ENCODE measurements at places on chromosomes 3 and 15.

DNA sequence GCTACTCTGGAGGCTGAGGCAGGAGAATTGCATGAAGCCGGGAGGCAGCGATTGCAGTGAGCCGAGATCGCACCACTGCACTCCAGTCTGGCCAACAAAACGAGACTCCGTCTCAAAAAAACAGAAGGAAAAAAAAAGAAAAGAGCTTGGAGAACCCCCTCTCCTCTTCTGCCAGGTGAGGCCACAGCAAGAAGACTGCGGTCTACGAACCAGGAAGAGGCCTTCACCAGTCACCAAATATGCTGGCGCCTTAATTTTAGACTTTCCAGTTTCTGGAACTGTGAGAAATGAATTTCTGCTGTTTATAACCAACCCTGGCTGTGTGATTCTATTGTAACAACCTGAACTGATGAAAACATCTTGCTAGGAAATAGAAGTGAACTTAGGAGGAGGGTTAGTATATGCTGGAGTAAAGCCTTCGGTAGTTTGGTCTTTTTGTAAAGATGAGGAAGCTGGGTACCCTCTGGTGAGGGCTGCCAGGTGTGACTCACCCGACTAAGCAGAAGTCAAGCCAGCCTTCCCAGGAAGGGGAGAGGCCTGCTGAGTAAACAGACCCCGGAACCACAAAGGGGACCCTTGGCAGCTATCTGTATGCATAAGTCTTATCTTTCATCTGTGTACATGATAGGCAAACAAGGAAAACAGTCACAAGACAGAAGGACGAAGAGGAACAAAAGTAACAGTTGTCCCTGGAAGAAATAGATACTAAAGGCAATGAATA, 78.7 kb downstream of the KLF13 start:
- DNase-seq: no peak

- no peak for DNase-seq
Measured at GRCh38 chr3:77328690-77329089, 288.8 kb downstream of the ROBO2 start.

DNA sequence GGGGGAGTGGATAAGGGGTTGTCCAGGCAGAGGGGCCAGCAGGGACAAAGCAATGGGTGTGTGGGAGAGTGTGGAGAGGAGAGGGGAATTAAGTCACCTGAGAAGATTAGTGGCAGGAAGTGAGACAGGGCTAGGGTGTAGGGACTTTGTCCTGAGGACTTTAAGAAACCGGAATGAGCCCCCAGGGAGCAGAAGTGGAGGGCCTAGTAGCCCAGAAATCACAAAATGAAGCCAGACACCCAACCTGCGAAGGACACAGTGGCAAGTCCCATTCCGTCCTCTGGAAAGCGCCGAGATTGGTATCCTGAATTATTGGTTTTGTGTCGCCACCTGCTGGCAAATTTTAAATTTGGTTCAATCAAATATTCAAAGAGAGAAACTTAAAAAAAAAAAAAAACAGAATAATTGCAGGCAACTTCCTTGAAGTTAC, 78.0 kb upstream of the SLC25A36 start:
- DNase-seq: no peak

- DNase-seq: no peak
Measured at GRCh38 chr3:176328666-176329065, 868.6 kb downstream of the TBL1XR1 start.

- no peak for DNase-seq
Measured at GRCh38 chr15:69085325-69086081, 71.0 kb downstream of the NOX5 start.

- DNase-seq: no peak
Measured at GRCh38 chr15:62994975-62995681, 47.4 kb upstream of the TPM1 start.

GRCh38 chr3:187739561-187740332, 5.5 kb downstream of the BCL6 start:
- DNase-seq: peak; percentile 72

DNA sequence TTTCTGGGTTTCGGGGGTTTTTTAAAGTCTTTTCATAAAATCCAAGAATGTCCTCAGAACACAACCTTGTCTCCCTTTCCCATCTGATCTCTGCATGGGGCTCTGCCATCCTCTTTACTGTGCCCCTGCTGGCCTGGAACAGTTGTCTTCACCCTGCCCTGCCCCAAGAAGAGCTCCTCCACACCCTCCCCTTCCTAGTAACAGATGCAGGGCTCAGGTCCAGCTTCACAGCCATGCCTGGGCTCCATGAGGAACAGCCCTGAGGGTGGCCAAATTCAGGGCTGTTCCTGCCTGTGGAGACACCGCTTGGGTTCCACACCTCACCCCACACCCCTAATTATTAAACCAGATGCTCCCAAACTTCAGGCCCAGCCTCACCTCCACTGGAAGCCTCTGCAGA, 12.9 kb upstream of the ULK3 start:
- DNase-seq: no peak

DNA sequence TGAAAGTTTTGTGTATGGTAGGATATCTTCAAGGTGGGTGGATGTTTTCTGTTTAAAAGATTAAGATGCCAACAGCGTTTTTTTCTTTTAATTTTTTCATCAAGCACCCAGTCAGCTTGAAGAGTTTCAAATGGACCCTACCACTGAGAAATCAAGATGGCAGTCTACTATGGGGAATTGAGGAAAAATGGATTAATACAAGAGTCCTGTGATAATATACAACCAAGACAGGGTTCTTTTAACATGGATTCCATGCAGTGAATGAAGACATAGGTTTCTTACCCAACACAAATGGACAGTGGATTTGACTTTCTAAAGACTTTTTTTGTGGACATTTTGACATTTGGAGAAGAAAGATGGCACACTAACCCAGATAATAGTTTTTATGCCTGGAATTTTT, 2.5 kb upstream of the CHD2 start:
- no peak for DNase-seq

DNA sequence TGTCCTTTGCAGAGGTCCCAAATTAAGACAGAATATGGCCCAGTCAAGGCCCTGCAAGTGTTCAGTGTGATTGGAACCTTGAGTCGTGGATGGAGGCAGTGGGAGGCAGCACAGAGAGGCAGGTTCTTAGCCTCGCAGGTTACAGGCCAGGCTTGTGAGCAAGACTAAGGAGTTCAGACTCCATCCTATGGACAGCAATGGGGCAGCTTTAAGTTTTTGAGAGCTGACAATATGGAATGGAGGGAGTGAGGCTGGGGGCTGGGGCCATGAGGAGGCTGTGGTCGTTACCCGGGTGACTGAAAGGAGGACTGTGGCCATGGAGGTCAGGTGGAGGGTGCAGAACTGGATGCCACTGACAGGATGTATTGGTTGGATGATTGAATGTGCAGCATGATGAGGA, 74.1 kb upstream of the PRR23C start:
- no peak for DNase-seq

DNA sequence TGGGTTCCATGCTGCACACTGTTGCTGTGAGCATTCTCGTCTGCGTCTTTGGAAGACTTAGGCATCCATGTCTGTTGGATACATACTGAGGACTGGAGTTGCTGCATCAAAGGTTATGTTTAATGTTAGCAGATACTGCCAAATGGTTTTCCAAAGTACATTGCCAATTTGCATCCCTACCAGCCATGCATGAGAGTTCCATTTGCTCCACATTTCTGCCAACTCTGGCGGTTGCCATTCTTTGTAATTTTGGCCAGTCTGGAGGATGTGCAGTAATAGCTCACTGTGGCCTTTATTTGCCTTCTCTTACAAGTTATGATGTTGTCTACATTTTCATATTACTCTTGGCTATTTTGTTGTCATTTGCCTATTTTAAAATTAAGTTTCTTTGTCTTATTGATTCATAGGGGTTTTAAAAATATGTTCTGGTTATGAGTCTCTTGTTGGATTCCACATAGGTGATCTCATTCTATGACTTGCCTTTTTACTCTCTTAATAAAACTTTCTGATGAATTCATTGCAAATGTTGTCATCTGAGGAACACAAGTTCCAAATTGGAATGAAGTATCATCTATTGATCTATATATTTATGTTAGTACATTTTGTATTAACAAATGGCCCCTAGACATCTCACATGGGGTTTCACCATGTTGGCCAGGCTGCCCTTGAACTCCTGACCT, 42.1 kb downstream of the FBLN2 start:
- DNase-seq: no peak

DNA sequence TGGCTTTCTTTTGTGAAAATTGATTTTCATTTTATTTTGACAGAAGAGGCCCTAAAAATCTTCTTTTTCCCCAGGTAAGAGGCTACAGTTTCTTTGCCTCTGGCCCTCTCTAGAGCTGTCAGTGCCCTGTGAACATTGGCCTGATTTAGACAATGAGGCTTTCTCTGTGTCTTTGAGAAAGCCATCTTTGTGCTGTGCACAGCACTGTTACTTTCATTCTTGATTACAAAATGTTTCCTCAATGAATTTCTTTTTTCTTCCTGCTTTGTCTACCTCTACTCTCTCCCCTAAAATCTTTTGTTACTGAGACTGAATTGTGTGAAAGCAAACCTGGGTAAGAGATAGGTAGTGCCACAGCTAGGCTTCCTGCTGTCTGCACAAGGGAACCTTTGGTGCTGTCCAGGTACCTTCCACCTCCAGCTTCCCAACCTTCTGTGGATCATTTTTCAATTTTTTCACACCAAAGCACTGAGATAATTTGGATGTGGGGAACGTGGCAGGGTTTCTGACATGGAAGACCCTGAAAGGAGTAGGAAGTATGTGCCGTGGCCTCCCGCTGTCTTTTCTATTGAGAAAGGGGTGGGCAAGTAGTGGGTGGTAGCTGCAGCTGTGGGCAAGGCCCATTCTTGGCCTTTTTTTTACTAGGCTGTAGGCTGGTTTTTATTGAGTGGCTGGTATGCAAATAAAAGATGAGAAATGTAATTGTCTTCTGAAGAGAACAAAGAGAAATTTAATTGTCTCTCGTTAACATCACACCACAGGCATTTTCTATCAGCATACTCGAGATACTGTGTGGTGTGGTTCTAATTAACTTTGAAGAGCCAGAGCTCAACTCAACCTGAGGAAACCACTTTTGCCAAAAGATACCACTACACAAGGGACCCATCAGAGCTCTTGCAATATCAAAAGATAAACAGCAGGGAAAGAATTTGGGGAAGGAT, 21.0 kb downstream of the RAB8B start:
- no peak for DNase-seq

GRCh38 chr3:70640481-70640880, 328.0 kb upstream of the MDFIC2 start:
- no peak for DNase-seq

- no peak for DNase-seq
Measured at GRCh38 chr15:57504599-57504940, 87.1 kb upstream of the MYZAP start.

DNA sequence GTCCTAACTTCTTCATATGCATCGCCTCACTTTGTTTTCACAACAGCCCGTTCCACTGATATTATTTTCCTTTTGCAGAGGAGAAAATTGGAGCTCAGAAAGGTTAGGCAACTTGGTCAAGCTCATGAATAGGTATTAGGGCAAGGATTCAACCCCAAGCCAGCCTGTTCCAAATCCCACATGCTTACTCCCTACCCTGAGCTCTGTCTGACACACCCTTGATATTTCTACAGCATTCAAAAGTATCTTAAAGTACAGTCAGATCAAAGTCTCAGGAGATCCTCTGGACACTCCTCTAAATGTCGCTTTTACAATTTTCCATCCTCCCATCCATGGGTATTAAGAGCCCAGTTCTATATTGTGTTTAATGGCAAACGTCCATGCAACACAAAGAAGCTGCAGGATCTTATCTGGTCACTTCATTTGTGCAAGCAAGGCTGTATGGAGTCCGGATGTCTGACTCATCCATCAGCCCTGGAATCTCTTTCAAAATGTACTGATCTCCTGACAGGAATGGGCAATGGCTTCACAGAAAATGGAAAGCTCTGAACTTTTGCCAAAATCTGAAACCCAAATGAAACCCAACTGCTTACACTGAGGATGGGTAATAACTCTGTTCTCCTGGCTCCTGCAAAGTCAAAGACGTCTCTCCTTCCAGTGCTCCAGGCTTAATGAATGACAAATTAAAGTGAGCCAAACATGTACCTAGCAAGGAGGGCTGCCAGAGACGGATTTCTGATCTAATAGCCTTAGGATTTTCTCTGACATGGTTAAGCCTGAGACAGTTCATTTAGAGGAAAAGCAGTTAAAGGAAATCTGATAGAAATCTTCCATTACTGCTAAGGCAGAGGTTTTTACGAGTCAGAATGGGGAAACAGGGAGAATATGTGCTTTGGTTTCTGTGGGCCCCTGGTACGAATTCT, 230.9 kb upstream of the RORA start:
- no peak for DNase-seq

GRCh38 chr3:27721717-27722564, at the start of gene EOMES:
TSS of gene EOMES (minus strand) at chr3:27722323. CDS start at chr3:27722294, 29 bp downstream.
- peak; percentile 48 for DNase-seq

DNA sequence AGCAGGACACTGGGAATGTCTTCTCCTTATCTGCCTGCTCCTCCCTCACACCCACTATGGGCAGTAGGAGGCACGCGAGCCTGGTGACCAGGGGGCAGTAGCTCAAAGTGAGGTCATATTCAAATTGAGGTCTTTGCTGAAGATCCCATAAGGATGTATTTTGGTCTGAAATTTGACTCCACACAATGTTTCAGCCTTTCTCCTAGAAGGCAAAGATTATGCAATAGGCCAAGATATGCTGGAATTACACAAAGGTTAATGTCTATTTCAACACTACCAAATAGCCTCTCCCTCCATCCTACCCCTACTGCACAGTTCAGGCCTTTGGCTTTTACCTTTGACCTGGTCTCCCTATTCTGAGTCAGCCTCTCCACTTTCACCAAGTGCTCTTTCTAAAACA, 203.0 kb downstream of the TIGIT start:
- DNase-seq: no peak

- DNase-seq: no peak
Measured at GRCh38 chr3:52596658-52597265, 60.4 kb downstream of the UQCC5 start.

DNA sequence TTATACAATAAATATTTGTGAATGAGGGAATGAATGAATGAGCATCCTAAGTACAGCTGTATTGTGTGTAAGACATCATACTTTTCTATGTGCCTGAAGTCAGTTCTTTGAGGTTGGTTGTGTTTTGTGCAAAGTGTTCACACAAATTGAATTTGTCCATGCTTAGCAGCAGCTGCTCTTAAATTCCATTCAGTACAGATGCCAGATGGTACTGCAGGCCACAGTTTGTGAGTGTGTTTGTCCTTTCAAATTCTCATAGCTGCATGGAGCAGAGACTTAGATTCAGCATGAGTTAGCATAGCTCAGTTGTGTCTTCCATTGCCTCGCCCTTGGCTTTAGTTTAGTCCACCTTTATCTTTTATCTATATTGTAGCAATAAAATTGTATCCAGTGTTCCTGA, 3.8 kb upstream of the ZNF385D start:
- DNase-seq: no peak

DNA sequence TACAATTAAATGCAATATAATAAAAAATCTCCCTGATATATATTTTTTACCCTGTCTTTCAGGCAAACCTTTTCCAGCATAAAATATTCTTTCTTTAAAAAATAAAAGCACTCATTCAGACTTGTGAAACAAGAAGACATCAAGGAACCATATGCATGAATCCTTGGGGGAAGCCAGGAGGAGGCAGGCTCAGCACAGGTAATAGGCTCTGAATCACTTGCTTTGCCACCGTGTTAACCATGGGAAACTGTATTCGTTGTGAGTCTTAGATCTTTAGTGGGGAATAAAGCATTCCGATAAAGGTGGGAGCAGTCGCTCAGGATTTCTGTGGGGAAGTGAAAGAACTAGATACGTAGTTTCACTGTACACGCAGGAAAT, 42.4 kb downstream of the FBN1 start:
- DNase-seq: no peak

GRCh38 chr3:170033489-170033888, 4.3 kb upstream of the GPR160 start:
- DNase-seq: peak; percentile 66

All from T-helper 1 cell (primary cell).